Right ventricle myocardium superior (tissue), 1 donor: ENCODE measurements at places on chromosomes 2 and 18. TPM values are rescaled to one million over a fixed set of nuclear protein-coding genes. Genes with fewer than 3 reads are reported as not detected.

EMILIN1 gene
- 17.4 TPM for total RNA-seq

METTL4 gene
- total RNA-seq = 7.9 TPM

PKDCC gene
- 120 TPM for total RNA-seq

ONECUT2 gene
- total RNA-seq = 0.03 TPM

DTNA gene
- total RNA-seq = 153 TPM

TNFRSF11A gene
- 0.94 TPM for total RNA-seq

ADCY3 gene
- 19.8 TPM for total RNA-seq

CRYBA2 gene
- not detected for total RNA-seq

COL4A3 gene
- total RNA-seq = 5.8 TPM

ESPNL gene
- total RNA-seq = not detected

AQP12A gene
- not detected for total RNA-seq

SPAST gene
- total RNA-seq = 10.7 TPM

KCNS3 gene
- 4.2 TPM for total RNA-seq

ARHGAP28 gene
- total RNA-seq = 1.1 TPM

UPP2 gene
- not detected for total RNA-seq

DPP10 gene
- total RNA-seq = 0.32 TPM

FASTKD2 gene
- 36.3 TPM for total RNA-seq

AP1S3 gene
- 0.16 TPM for total RNA-seq

DIPK1C gene
- total RNA-seq = 3.3 TPM

GPR45 gene
- not detected for total RNA-seq

NCL gene
- total RNA-seq = 190 TPM

NEB gene
- 1.5 TPM for total RNA-seq

RUFY4 gene
- not detected for total RNA-seq
